ENCODE measurements at places on chromosomes 11 and 22. TPM values are rescaled to one million over a fixed set of nuclear protein-coding genes. Genes with fewer than 3 reads are reported as not detected.

C22orf42 gene
- not detected for total RNA-seq

ROBO4 gene
- total RNA-seq = 3.9 TPM

ENTHD1 gene
- not detected for total RNA-seq

MYRF gene
- 1.2 TPM for total RNA-seq

FEN1 gene
- total RNA-seq = 10.6 TPM

OR4C3 gene
- total RNA-seq = not detected

DCDC1 gene
- 1.2 TPM for total RNA-seq

RFPL3 gene
- not detected for total RNA-seq

CALCA gene
- not detected for total RNA-seq

LDHAL6A gene
- 0.25 TPM for total RNA-seq

PDE3B gene
- total RNA-seq = 21.1 TPM

TSPAN18 gene
- total RNA-seq = 19.9 TPM

MRGPRX3 gene
- 0.25 TPM for total RNA-seq

ABTB2 gene
- 4.2 TPM for total RNA-seq

ATP5MG gene
- total RNA-seq = 76.5 TPM

ATXN10 gene
- total RNA-seq = 262 TPM

GALNT18 gene
- total RNA-seq = 15.0 TPM

GTSE1 gene
- total RNA-seq = 1.7 TPM

Measured in temporal lobe (tissue), 4 donors.